ENCODE measurements at places on chromosomes 16 and 17.

DNA sequence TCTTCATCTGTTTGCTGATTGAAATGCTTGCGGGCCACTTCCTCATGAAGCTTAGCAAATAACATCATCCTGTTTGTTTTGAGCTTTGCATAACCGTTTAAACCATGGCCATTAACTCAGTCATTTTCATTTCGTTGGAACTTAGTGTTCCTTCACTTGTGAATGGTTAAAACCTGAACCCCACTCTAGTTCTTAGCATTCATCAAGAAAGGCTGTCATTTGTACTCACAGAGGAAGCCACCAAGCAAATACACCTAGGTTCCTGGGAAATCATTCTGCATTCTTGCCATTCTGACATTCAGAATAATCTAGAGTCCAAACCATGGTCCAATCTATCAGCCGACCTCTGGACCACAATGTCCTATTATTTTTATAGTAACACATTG lies 8.4 kb upstream of the TAT start:
- no peak for DNase-seq

- no peak for DNase-seq
These were observed 18.5 kb upstream of the ZFHX3 start for GRCh38 chr16:73066331-73066926.

DNA sequence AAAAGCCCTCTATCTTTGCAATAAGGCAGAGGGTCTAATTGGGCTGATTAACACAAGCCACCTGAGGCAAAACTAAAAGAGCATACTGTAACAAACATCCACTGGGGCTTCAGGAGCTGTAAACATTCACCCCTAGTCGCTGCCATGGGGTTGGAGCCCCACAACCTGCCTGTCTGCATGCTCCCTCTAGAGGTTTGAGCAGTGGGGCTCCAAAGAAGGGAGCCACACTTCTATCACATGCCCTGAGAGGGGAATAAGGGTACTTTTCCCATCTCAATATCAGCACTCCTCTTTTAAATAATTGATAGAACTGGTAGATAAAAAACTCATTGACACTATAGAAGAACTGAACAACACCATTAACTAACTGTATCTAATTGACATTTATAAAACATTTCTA lies 130.1 kb upstream of the COX10 start:
- no peak for DNase-seq

GRCh38 chr17:80872001-80872500 lies 119.6 kb upstream of the CHMP6 start:
- DNase-seq = no peak

- peak; percentile 48 for DNase-seq
These were observed 5.9 kb upstream of the UBE2O start for GRCh38 chr17:76458580-76459490.

DNA sequence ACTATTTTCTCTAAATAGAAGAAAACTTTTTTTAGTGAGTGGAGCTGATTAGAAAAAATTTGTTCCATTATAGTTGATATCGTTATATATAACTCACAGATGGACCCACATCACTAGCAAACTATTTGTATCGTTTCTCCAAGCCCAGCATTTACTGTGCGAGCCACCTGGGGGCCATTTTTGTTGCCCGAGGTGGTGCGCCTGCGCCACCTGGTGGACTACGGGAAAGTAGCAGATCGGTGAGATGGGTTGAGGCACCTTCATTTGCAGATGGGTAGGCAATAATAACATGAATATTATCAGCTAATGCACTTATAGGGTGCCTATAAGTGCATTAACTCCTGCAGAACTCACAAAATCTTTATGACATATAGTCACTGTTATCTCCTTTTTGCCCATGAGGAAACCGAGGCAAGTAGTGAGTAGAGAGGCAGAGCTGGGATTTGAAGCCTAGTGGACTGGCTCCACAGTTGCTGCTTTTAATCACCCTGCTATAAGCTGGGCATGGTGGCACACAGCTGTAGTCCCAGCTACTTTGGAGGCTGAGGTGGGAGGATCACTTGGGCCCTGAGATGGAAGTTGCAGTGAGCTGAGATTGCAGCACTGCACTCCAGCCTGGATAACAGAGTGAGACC lies 23.2 kb upstream of the NTN1 start:
- no peak for DNase-seq

GRCh38 chr17:34562387-34562786 lies 17.0 kb upstream of the TMEM132E start:
- DNase-seq = no peak

- no peak for DNase-seq
These were observed 15.2 kb downstream of the ANKRD11 start for GRCh38 chr16:89475144-89475543.

Measured in renal cortical epithelial cell (primary cell).